H7 (cell line): ENCODE measurements at places on chromosomes 3 and 15. TPM values are rescaled to one million over a fixed set of nuclear protein-coding genes. Genes with fewer than 3 reads are reported as not detected.

The CATSPER2 gene
- 0.41 and 0.94 TPM in 2 replicates for total RNA-seq

The ARNT2 gene
- total RNA-seq: 1.5 and 3.1 TPM in 2 replicates

DNA sequence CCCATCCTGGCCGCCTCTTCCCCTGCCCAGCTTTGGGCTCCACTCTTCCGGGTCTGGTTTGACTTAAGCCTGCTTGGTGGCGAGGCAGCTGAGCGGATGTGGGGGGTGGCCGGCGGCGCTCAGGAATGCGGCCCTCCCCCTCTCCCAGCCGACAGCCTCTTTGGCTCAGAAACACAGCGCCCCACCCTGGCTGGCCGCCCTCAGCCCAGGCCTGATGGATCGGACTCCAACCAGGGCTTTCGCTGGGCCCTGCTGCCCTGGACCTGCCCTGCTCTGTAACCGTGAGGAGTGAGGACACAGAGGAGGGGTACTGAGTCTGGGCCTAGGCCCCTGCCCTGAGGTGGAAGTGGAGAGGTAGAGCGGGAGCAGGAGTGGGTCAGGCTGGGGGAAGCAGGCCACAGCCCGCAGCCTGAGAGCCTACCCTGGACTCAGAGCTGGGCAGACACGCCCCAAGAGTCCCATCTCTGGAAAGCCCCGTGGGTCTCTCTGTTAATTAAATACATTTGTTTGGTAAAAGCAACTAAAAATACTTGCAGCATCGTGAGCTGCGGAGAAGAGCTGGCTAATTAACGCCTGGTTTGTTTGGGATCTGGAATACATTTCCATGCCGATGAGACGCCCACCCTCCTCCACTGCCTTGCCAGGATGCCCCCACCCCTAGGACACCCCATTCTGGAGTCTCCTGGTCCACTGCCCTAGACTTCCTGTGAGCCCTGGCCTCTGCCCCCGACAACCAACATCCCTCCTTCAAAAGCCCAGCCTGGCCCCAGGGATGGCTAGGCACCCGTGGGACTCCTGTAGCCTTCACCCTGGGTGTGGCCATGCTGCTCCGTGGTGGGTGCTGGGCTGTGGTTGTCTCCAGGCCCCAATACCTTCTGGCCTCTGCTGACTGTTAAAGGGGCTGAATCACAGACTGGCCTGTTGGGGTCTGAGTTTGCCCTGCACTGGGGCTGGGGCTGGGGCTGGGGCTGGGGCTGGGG lies 19.6 kb downstream of the PLXNA1 start:
- DNase-seq: peak; percentile 99

DNA sequence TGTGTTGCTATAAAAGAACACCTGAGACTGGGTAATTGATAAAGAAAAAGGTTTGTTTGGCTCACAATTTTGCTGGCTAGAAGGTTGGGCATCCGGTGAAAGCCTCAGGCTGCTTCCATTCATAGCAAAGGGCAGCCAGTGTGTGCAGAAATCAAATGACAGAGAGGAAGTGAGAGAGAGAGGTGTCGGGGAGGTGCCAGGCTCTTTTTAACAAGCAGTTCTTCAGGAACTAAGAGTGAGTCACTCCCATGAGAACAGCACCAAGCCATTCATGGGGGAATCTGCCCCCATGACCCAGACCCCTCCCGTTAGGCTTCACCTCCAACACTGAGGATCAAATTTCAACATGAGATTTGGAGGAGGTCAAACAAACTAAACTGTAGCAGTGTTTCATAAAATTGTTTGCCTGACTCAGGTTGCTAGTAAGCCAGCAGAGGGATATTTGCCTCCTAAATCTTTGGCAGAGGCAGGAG lies 4.5 kb upstream of the PARP15 start:
- no peak for DNase-seq
